ENCODE measurements at places on chromosomes 5 and 9.
A peak's percentile ranks its signal among the peaks of the same experiment; 100 is the strongest.

DNA sequence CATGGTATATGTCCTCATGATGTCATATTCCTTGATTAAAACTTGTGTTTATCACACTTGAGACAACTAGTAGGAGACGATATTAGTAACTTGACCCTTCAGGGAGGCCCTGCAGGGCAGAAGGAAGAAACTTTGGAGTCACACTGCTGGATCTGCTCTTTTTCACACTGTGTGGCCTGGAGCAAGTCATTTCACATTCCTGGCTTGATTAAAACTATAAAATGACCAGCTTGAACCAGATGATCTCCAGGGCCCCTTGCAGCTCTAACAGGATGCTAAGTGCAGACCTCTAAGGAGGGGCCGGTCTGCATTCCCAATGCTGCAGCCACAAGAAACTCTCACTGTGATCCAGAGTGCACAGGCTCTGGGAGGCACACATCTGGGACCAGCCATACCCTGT, 146.4 kb upstream of the ZNF366 start:
- no peak for DNase-seq

GRCh38 chr5:33612386-33612785, 171.6 kb downstream of the TARS1 start:
- no peak for DNase-seq

- DNase-seq = no peak
These were observed 38.1 kb upstream of the SSBP2 start for GRCh38 chr5:81789033-81789432.

DNA sequence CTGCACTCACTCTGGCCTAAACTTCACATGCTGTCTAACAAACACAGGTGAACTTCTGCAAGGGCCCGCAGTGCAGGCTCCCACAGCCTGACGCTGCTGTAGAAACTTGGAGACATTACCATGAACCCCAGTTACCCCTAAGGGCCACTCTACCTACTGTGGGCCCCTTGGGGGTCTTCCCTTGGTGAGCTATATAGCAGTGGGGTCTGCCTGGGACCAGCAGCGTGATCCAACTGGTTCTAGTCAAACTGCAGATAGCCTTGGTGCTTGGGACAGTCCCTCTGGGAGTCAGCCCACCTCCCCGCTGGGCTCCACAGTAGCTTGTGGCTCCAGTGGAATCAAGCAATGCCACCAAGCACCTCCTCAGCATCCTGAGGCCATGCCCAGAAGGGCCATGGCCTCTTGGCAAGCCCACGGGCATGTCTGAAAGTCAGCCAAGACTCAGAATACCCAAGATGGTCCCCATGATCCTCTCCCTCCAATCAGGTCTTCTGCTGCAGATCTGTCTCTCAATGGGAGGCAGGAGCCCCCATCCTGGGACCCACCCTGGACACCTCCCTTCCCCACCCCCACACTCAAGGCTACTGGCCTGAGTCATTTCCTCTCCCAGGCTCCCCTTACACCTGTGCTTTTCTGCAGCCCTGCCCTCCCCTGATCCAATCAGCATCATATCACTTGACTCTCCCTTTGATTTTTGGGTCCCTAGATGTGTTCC, 230.0 kb upstream of the IRX1 start:
- DNase-seq = no peak

DNA sequence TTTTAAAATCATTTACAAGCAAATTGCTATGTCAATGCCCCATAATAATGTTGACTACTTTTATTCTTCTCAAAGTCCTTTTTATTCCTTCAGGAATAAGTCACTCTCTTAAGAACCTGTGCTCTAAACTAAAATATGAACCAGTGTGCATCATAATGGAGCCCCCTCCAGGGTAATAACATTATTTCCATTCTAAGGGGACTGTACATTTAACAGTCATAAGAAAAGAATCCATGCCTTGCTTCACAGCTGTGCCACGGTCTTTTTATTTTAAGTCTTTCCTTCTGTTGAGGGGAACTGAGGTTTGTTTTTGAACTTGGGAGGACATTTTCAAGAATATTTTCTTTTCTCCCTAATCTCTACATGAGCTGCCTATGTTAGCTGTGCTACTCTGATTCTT, 297.6 kb downstream of the MAN2A1 start:
- no peak for DNase-seq

GRCh38 chr5:82785882-82786509, 291.2 kb downstream of the TMEM167A start:
- no peak for DNase-seq

- DNase-seq = no peak
These were observed 374.5 kb upstream of the RORB start for GRCh38 chr9:74122661-74123060.

GRCh38 chr9:125153712-125154367, 10.5 kb upstream of the SCAI start:
- no peak for DNase-seq

DNA sequence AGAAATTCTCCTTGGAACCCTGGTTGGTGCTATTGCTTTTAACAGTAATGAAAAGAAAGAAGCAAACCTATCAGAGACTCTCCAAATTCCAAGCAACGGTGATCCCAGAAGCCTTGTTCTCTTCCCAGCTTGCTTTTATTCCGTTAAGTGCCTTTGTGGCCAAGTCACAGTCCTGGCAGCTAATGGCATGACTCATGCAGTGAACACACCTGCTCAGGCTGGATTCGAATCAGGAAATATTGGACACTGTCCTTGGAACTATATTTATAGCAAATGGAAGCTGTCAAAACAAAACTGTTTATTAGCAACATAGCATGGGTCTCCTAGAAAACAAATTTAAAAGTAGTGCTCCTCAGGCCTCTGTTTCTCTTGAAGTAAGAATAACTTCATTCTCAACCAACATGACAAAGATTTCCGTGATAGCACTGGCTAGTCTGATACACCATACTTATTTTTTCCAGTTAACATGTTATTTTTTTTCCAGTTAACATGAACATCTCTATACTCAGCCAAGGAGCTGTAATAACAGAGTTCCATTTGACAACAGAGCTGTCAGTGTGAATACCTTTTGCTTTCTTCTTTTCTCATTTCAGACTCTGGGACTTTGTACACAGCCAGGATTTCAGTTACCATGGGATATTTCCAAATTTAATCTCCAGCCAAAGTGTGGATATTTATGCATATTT, 502.4 kb downstream of the GADD45G start:
- DNase-seq = no peak

DNA sequence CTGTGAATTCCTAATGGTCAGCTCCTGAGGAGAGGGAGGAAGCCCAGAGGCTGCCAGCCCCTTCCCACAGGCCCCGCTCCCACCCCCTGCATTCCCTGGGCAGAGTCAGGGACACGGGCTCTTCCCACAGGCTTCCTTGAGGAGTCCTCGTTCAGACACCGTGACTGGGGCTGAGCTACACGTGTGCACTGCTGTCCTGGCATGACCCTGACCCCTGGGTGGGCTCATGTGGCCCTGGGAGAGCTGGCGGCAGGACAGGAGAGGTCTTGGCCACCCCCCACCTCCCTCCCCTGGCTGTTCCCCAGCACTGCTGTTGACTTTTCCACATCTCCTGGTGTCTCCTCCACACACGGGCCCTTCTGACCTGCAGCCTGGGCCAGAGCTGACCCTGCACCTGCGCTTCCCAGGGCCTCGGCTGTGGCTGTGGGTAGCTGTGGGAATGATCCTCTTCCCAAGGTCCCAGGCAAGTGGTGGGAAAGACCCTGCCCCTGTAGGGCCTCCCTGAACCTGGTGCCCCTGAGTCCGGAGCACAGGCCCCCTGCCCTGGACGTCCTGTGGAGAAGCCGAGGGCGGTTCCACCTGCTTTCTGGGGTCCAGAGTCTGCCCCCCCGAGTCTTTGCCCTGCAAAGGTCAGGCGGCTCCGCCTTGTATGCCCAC, 56.5 kb upstream of the NKD2 start:
- DNase-seq = no peak

DNA sequence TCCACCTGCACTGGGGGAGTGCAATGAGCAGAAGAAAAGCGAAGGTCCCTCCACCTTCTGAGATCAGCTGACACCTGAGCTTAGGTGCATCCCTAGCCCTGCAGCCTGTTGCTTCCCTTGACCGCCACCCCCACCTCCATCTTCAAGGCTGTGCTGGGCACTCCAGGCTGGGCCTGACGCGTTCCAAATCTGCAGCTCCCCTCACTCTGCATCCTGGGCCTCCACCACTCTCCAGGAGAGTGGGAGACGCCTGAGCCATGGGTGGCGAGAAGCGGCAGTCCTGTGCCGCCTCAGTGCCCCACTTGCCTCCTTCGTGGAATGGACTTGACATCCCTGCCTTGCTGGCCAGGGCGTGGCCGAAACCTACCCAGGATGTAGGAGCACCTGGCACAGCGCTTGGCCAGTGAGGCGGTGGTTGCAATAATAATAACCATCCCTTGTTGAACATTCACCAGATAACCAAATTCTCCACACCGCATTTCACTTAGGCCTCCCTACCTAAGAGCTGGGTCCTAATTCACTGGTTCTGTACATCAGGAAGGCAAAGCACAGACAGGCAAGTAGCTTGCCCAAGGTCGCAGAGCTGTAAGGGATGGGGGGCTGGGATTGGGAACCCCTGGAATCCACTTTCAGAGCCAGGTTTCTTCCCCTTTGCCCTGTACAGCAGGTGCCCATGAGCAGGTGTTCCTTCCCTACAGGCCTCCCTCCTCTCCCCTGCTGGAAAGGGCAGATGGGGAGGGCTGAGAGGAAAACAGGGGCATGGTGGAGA, 11.7 kb downstream of the B4GALT7 start:
- no peak for DNase-seq

GRCh38 chr5:166399781-166400180, 1891.7 kb upstream of the WWC1 start:
- DNase-seq = no peak

DNA sequence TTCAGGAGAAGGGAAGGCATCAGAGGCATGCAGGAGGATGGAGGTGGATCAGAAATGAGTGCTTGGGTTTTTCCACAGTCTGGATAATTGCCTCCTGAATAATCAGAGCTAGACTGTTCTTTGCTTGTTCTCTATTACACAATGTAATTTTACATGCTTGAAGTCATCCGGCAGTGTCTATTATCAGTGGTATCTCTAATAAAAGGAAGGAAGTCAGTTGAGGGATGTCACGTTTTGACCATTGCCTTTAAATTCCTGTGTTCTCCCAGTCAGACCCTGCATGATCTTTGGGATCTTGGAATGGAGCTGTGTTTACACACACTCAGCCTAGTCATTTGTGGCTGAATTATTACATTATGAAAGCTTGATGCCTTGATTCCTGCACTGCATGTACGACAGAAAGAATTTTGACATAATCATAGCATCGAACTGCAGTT, 91.0 kb downstream of the PDE8B start:
- DNase-seq = no peak

- no peak for DNase-seq
These were observed 69.6 kb upstream of the ABCA1 start for GRCh38 chr9:104997536-104997935.

GRCh38 chr5:102561894-102562760, 63.3 kb upstream of the SLCO6A1 start:
- peak; percentile 4 for DNase-seq

GRCh38 chr5:14778792-14779070, 92.8 kb downstream of the ANKH start:
- DNase-seq = no peak

DNA sequence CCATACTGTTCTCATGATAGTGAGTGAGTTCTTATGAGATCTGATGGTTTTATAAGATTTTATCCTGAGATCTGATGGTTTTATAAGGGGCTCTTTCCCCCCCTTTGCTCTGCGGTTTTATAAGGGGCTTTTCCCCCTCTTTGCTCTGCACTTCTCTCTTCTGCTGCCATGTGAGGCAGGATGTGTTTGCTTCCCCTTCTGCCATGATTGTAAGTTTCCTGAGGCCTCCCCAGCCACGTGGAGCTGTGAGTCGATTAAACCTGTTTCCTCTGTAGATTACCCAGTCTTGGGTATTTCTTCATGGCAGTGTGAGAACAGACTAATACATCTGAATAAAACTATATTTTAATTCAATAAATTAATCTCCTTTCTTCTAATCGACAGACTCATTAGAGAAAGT, 64.9 kb upstream of the ZSWIM6 start:
- DNase-seq = no peak

GRCh38 chr5:170076211-170076610, 29.5 kb upstream of the FOXI1 start:
- no peak for DNase-seq

- DNase-seq = no peak
These were observed 23.2 kb upstream of the PTGS1 start for GRCh38 chr9:122347348-122348287.

GRCh38 chr9:88578121-88579049, 43.4 kb downstream of the NXNL2 start:
- no peak for DNase-seq

- DNase-seq = peak; percentile 16
These were observed 17.5 kb downstream of the WHRN start for GRCh38 chr9:114487607-114488300.

DNA sequence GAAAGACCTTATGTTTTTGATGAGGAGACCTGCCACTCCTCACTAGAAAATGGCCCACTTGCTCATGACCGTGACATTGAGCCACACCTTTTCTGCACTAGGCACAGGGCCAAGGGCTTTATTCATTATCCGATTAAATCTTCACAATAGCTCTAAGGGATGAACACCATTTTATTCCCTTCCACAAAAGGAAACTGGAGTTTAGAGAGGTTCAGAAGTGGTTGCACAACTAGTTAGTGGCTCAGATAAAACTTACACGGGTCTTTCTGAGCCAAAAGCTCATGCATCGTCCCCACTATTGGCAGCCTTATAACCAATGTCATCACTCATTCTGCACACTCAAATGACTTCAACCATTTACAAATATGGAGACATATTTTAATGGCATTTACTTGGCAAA, 39.4 kb downstream of the SUSD1 start:
- DNase-seq = no peak

GRCh38 chr5:33332804-33333203, 108.0 kb upstream of the TARS1 start:
- no peak for DNase-seq

GRCh38 chr9:116345817-116346216, 192.2 kb downstream of the PAPPA start:
- DNase-seq = no peak
